Pulmonary artery endothelial cell (primary cell): ENCODE measurements at places on chromosomes 5 and 9.

- no peak for DNase-seq
Measured at GRCh38 chr5:126514558-126515141, 80.4 kb downstream of the ALDH7A1 start.

GRCh38 chr5:20574576-20574975 lies 586.6 kb upstream of the CDH18 start:
- no peak for DNase-seq

DNA sequence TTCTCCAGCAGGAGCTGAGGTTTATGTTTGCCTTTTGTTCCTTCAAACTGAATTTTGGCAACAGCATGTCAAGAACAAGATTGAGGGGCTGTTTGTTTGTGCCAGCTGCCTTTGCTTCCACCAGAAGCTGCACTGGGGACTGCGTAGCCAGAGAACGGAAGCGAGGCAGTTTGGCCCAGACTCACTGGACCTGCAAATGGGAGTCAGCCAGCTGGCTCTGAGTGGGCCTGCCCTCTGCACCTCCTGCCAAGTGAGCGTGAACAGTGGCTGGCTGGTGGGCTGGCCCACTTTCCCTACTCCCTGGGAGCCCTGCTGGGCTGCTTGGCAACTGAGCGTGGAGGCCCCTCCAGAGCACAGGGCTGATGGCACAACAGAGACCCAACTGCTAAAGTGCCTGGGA lies 111.6 kb downstream of the GALNT10 start:
- no peak for DNase-seq

- DNase-seq: no peak
Measured at GRCh38 chr5:38347040-38347763, 88.8 kb downstream of the EGFLAM start.

DNA sequence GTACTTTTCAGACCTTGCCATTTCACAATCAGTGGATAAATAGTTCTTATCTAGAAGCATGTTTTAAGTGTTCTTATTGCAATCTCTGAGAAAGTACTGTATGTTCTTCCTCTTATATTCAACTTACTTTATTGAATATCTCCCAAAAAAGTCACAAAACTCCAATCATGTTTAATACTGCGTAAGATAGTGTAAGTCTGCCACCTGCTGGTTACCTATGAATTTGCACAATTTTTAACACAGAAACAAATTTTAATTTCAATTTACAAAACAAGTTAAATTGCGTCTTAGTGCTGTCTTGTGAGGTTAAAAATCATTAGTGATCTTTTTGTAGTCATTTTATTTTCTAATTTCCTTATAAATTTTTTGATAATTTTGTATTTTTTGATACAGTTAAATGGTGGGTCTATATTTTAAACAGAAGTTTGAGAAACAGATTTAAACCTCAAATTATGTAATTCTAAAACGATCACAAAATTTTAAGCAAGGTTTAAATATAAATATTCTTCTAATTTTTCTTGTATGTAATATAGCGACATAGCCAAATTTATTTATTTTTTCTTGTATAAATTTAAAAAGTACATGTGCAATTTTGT lies 115.8 kb downstream of the EMB start:
- DNase-seq: no peak

DNA sequence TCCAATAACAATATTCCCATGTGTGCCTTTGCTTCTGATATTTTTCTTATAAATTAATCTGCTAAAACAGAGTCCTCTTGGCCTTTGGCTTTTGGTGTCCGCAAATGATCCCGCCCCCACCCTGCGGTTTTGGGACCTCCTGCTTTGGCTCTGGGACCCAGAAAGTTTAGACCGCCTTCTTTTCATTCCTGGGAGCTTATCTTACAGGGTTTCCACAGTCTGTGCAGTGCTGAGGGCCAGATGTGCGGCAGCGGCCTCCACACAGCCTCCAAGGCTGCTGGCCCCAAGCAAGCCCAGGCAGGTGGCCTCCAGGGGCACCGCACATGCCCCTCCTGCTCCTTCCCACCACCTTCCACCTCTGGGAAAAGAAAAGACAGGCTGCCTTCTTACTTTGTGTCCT lies 191.5 kb downstream of the ERCC6L2 start:
- no peak for DNase-seq

- DNase-seq: no peak
Measured at GRCh38 chr9:68704814-68705530, at the start of gene PIP5K1B. Gene PIP5K1B, plus strand, starts transcription at chr9:68705240. Its CDS starts 117,375 bp downstream, at chr9:68822615.

GRCh38 chr5:148939676-148940075 lies 113.3 kb downstream of the ADRB2 start:
- DNase-seq: no peak

- no peak for DNase-seq
Measured at GRCh38 chr5:38257308-38258041, 884 bp upstream of the EGFLAM start.

GRCh38 chr9:110106661-110107060 lies 101.3 kb downstream of the C9orf152 start:
- DNase-seq: no peak

DNA sequence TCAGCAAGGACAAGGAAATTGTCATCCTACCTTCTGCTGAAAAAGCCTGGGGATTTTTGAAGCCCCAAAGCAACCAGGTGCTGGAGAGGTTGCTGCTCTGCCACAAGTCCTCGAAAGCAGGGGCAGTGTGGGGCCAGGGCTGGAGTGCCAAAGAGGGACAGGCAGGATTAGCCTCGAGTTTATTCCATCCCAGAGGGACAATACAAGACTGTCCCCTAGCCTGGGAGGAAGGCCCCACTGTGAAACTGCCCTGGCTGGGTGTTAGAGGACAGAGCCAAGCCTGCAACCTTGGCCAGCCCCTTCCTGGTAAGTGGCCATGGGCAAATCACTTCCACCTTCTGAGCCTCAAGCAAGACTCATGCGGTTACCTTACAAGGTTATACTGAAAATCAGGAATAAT lies 55.1 kb downstream of the WHRN start:
- no peak for DNase-seq

- DNase-seq: no peak
Measured at GRCh38 chr5:99063737-99064136, 134.9 kb upstream of the CHD1 start.
